ENCODE measurements at places on chromosomes 2 and 18. TPM values are rescaled to one million over a fixed set of nuclear protein-coding genes. Genes with fewer than 3 reads are reported as not detected.

Gene MOGAT1
- total RNA-seq: not detected

Gene ZNF521
- total RNA-seq: 48.0 TPM

Gene NPHP1
- total RNA-seq: 3.3 TPM

GRCh38 chr2:105135436-105135835 is 97.6 kb downstream of the MRPS9 start:
- no peak for DNase-seq

GRCh38 chr2:120605231-120605935 is 130.3 kb upstream of the GLI2 start:
- DNase-seq: peak; percentile 20
- peaks cover 2% of the 10 kb centered on the region for H3K4me1 ChIP-seq
- no peak overlapping the region for H3K27ac ChIP-seq
- H3K27me3 ChIP-seq: no peaks in the 10 kb centered on the region

GRCh38 chr2:215900843-215901242 is 112.5 kb downstream of the MREG start:
- no peaks in the 10 kb centered on the region for H3K27me3 ChIP-seq
- no peak overlapping the region for H3K27ac ChIP-seq
- no peak overlapping the region for H3K4me3 ChIP-seq
- peaks cover 5% of the 10 kb centered on the region for H3K4me1 ChIP-seq

Data from astrocyte (in vitro differentiated cells and primary cell).